Body of pancreas (tissue), 4 donors: ENCODE measurements at places on chromosomes 13 and 19.

DNA sequence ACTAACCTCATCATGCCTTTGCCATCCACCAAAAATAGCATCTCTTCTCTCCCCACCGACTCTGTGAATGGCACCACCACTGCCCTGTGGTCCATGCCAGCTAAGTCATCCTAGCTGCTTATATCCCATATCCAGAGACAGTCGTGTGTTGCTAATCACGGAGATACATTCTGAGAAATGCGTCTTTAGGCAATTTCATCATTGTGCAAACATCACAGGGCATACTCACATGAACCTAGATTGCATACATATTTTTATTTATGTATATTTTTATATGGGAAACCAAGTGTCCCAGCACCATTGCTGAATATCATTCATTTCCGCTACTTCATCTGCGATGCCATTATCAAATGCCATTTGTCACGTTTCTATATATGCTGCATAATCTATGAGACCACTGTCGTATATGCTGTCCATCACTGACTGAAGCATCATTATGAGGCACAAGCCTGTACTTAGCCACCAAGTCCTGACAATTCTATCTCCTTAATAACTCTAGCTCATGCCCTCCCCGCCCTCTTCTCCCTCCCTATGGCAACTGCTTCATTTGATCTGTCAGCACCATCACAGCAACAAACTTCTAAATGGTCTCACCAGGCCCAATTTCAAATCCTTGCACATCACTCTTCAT, 104.2 kb downstream of the HSPH1 start:
- DNase-seq, result no peak

- DNase-seq, result no peak
Observed at GRCh38 chr19:2123682-2124387, 27.1 kb downstream of the IZUMO4 start.

GRCh38 chr19:45050036-45050435, 11.2 kb downstream of the CLASRP start:
- DNase-seq, result no peak

GRCh38 chr19:35266520-35267352, 2.0 kb upstream of the USF2 start:
- peak; percentile 30 for DNase-seq

GRCh38 chr19:19031891-19032290, 1.4 kb downstream of the SUGP2 start:
- DNase-seq, result no peak

DNA sequence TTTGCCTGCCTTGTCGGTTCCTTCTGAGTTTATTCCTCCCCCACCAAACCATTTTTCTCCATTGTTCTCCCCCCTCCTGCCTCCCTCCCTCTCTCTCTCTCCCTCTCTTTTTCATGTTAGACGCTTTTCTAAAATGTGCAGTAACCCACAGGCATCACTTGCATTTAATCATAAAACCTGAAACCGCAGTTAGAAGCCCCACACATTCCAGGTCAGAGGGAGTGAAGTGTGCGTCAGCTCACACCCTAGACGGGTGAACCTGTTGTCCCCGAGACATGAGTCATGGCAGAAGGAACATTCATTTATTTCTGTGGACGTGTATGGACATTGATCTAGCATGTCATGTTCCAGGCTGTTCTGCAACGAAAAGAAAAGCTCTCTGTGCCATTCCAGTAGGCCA, 19.9 kb downstream of the ONECUT3 start:
- no peak for DNase-seq

GRCh38 chr19:51521781-51522180, 9.7 kb downstream of the SIGLEC6 start:
- DNase-seq, result no peak

- no peak for DNase-seq
Observed at GRCh38 chr13:109344552-109345157, 441.7 kb downstream of the IRS2 start.

DNA sequence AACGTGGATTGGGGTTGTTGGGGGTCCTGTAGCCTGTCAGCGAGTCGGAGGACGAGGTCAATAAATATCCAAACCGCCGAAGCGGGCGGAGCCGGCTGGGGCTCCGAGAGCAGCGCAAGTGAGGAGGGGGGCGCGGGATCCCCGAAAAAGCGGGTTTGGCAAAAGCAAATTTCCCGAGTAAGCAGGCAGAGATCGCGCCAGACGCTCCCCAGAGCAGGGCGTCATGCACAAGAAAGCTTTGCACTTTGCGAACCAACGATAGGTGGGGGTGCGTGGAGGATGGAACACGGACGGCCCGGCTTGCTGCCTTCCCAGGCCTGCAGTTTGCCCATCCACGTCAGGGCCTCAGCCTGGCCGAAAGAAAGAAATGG, 754 bp upstream of the SIX5 start:
- DNase-seq, result peak; percentile 60

DNA sequence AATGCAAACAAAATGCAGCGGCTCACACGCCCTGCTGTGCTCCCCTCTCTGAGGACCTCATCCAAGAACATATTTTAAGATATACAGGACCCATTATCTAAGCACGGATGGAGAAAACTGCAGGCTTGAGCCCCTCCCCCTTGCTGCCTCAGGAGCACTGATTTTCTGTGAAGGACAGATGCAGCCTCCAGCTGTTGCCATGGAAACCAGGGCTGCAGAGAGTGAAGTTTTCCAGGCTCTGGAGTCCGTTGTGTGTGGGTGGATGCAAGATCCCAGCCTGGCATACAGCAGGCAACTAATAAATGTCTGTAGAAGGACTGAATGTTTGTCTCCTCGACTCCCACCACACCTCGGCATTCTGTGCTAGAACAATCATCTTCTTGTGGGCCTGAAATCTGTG, 105.6 kb upstream of the PEG3 start:
- no peak for DNase-seq

DNA sequence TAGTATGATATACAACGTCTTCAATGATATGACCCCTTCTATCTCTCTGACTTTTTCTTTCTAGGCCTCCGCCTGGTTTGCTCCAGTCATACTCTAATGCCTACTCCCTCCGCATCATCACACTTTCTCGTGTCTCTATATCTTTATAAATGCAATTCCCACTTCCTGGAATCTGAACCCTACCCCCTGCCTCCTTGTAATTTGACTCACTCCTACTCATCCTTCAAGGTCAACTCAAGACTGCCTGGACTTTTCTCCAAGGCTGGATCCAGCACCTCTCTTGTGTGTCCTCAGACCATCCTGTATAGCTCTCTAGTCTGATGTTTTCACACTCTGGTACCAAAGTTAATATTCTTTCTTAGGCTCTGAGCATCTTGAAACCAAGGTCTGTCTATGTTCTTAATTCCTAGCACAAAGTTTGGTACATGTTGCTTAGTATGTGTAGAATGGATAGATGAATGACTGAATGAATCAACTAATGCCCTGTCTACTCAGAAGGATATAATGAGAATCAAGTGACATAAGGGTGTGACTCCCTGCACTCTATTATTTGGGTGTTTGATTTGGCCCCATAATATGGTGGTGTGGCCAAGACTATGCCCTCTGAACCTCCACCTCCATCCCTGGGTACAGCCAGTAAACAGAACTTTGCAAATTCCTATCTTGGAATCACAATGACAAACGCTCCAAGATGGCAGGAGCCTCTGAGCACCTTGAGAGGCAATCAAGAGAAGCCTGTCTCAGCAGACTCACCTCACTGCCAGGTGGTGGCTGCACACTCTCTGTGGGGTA, 74.3 kb upstream of the SERP2 start:
- no peak for DNase-seq

GRCh38 chr13:91106565-91106964, 240.9 kb upstream of the MIR17HG start:
- no peak for DNase-seq

DNA sequence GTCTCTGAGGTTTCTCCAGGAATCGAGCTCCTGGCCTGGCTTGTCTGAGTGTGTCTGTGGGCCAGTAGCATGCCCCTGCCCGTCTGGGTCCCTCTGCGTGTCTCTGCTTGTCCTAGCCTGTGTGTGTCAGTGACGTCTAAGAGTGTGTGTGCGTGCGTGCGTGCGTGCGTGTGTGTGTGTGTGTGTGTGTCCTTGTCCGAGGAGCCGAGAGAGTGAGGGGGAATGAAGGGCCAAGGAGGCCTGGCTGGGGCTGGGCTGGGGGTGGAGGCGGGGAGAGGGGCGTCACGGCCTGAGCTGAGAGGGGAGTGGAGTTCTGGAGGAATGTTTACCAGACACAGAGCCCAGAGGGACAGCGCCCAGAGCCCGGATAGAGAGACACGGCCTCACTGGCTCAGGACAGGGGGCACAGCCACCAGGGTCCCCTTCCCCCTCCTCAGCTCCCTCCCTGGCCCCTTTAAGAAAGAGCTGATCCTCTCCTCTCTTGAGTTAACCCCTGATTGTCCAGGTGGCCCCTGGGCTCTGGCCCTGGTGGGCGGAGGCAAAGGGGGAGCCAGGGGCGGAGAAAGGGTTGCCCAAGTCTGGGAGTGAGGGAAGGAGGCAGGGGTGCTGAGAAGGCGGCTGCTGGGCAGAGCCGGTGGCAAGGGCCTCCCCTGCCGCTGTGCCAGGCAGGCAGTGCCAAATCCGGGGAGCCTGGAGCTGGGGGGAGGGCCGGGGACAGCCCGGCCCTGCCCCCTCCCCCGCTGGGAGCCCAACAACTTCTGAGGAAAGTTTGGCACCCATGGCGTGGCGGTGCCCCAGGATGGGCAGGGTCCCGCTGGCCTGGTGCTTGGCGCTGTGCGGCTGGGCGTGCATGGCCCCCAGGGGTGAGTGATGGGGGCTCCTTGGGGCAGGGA, at the start of gene AXL:
Gene AXL (plus strand): TSS at position 609 of the 893 bp plus-strand sequence. CDS start 170 bp downstream, at position 779.
- peak; percentile 35 for DNase-seq

DNA sequence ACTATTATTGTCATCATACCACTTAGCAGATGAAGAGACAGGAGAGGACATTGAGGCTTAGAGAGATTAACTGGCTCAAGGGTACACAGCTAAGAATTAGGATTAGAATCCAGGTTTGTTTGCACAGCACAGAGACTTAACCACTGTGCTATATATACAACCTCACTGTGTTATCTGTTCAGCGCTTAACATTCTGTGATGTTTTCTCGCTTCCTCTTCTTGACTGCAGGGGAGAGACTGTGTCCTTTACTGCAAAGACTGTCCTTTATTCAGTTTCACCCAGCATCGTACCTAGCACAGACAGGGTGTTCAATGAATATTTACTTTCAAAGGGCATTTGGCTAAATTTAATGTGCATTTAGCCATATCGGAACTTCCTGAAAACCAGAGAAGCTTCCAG, 54.9 kb upstream of the PCDH8 start:
- no peak for DNase-seq
